Activated CD4-positive, alpha-beta memory T cell treated with anti-CD3 and anti-CD28 coated beads, Interleukin-2, amount 10 ng/mL, durations not matched to agents 7 days and 5 days (primary cell): ENCODE measurements at places on chromosomes 3 and 15. TPM values are rescaled to one million over a fixed set of nuclear protein-coding genes. Genes with fewer than 3 reads are reported as not detected.

KLHL40 gene
- total RNA-seq = not detected

CYP1A2 gene
- not detected for total RNA-seq

- no peak for DNase-seq
These were observed 79.3 kb downstream of the CHSY1 start for GRCh38 chr15:101172501-101173071.

GRCh38 chr3:159945930-159946329, 42.7 kb upstream of the IL12A start:
- no peak for DNase-seq

- DNase-seq = no peak
These were observed 73.9 kb downstream of the TBC1D2B start for GRCh38 chr15:78003539-78004008.

- DNase-seq = peak; percentile 83
These were observed 11.9 kb downstream of the CX3CR1 start for GRCh38 chr3:39267631-39268548.
